ENCODE measurements at places on chromosomes 6 and 20.

DNA sequence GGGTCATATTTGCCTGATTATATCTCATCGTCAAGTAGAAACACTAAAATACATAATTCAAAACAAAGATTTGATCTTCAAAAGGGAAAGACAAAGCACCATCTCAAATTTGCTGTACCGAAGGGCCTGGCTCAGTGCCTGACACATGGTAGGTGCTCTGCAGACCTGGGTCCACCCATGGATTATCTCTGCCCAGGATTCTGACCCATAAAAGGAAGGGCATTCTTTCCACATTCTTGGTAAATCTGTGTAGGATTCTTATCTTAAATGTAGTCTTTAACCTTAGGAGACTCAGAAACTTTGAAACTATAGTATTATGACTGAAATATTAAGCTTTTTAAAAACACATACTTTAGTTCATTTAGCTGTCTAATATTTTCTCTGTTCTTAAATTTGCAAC, 274.1 kb upstream of the FLRT3 start:
- DNase-seq, result no peak

DNA sequence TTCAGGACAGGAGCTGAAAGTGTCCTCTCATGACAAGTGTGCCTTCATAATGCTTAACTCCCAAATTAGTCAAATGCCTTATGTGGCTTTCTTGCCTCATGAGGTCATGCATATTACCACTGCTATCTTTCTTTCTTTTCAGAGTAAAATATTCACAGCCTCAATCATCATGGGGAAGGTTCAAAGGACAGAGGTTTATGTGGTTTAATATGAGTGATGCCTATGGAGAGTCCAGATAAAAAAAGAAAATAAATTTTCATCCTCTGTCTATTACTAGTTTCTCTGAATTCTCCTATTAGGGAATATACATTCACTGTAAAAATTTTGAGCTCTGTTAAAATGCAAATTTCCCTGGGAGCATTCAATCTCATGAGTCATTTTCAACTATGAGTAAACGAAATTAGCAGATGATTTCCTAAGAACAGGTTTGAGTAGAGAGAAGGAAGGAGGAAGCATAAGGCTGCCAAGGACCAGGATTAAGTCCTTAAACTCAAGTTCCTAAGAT, 396.9 kb upstream of the ADGRB3 start:
- no peak for DNase-seq

DNA sequence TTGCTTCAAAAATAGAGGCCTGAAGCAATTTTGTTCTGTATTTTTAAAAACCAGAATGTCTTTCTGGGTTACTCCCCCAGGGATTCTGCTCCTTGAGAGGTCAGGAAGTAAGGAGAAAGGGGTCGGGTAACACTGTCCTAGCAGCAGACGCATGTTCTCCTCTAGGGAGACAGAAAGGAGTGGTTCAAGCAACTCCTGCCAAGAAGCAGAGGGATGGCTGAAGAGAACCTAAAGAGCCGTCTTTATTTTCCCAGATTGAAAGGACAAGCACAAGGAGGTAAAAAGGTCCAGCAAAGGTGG, 58.0 kb upstream of the SLC4A11 start:
- no peak for DNase-seq

- peak; percentile 25 for DNase-seq
Observed at GRCh38 chr20:19888269-19888671, 128.9 kb upstream of the NAA20 start.

DNA sequence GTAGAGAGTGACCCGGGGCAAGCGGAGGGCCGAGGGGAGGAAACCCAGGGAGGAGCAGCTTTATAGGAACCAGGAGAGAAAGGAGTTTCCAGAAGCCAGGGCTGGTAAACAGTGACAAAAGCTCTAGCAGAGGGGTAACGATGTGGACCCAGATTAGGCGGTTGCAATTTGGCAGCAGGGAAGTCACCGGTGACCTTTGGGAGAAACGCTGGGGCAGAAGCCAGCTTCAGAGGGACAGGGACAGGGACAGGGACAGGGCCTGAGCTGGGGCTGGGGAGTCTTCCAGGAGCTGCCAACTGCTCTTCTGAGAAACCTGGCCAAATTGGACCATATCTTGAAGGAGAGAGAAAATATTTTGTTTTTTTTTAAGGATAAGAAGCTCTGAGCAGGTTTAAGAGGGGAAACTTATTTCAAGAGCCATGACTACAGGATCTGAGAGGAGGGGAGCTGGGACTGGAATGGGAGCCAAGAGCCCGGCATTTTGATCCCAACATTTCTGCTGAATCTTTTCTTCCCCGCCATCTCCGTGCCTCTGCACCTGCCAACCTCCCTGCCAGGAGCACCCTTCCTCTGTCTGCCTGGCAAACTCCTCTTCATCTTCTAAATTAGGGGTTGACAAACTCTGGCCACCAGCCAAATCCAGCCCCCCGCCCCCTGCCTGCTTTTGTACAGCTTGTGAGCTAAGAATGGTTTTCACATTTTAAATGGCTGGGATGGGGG, 22.6 kb upstream of the PREX1 start:
- DNase-seq, result no peak

GRCh38 chr20:50310673-50311051, 120.0 kb downstream of the CEBPB start:
- DNase-seq, result no peak

DNA sequence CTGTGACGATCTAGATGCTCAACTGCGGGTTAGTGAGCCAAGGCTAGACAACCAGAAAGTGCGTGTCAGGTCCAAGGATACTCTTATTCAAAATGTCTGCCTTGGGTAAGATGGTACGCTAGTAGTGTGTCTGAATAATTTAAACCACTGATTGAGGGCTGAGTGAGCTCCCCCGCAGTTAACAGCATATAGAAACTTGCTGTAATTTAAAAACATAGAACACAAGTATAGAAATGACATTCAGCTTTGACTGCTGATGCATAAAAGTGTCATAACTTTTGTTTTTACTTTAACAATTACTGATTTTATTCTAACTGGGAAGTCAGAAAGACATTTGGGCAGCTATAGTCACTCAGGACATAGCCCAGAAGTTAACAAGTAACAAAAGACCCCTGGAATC, 45.6 kb upstream of the SLC22A1 start:
- no peak for DNase-seq

GRCh38 chr6:40931931-40932330, 107.1 kb downstream of the UNC5CL start:
- DNase-seq, result no peak

DNA sequence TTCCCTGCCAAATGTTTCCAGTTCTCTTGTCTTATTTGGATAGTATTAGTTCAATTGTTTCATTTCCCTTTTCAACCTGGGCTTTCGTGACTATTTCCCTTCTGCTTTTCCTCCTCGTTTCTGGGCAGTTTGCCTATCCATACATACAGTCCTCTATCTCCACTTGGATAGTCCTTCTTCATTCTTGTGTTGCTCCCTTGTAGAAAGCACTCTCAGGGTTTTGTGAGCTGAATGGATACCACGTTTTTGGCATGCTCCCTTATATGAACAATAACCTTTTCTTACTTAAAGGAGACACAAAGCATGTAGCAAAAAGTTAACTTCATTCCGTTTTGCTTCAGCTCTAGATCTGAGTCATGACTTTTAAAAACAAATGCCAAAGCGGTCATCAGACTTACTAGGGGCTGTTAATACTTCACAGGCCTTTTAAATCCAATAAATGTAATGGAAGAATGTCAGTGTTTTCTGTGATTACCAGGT, 16.6 kb downstream of the CRYBG1 start:
- peak; percentile 43 for DNase-seq

- no peak for DNase-seq
Observed at GRCh38 chr6:109498052-109498451, 15.0 kb upstream of the ZBTB24 start.

GRCh38 chr6:82078286-82078908, 169.1 kb downstream of the IBTK start:
- no peak for DNase-seq

GRCh38 chr6:107115695-107116327, 496 bp upstream of the BEND3 start:
- DNase-seq, result peak; percentile 27

DNA sequence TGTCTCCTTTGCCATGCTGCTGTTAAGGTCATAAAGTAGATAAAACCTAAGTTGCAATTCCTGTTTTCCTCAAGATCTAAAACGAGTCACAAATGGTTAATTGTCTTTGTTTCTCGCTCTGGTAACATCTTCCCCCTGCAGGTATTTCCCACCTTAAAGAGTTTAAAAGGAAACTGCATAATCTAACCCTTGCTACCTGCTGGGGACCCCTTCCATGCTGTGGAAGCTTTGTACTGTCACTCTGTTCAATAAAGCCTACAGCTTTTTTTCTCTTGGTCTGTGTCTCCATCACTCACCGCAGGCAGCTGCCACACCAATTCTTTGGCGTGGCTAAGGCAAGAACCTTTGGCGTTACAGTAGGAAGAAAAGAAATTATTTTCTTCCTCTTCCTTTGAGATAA, 117.7 kb upstream of the GJE1 start:
- DNase-seq, result no peak

GRCh38 chr6:159012201-159012600, 12.2 kb upstream of the RSPH3 start:
- peak; percentile 88 for DNase-seq

DNA sequence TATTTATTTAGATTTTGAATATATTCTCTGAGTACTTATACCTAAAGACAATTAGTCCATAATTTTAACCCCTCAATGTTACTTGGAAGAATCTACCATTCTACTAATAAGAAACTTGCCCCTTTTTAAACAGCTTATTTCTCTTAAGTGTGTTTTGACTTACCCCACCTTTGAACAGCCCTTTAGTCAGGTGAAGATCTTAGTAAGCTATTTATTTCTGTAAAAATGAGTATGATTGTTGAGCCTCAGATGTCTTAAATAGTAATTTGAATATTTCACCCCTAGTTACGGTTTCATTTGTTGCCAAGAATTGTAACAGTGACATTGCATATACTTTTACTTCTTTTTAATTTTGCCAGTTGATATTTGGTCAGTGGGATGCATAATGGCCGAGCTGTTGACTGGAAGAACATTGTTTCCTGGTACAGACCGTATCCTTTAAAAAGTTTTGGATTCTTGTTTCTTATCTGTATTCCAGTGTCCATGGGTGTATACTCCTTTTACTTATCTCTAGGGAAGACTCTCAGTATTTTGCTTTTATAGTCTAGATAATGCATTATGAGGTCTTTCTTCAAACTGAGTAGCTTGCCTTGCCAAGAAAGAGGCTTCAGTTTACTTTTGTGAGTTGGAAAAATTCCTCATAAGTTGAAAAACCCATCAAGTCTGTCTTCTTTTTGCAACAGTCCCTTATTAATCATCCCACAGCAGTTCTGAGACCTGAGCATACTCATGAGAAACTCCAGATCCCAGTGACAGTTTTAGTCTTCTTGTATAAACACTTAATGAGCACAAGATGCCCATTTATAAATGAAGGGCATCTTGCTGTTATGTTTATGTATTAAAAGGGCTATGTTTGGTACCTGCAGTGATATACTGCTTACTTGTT, 48.8 kb downstream of the MAPK14 start:
- no peak for DNase-seq

GRCh38 chr20:17012546-17013226, 214.2 kb upstream of the PCSK2 start:
- DNase-seq, result no peak

- DNase-seq, result no peak
Observed at GRCh38 chr6:28953585-28954258, 29.9 kb upstream of the TRIM27 start.

DNA sequence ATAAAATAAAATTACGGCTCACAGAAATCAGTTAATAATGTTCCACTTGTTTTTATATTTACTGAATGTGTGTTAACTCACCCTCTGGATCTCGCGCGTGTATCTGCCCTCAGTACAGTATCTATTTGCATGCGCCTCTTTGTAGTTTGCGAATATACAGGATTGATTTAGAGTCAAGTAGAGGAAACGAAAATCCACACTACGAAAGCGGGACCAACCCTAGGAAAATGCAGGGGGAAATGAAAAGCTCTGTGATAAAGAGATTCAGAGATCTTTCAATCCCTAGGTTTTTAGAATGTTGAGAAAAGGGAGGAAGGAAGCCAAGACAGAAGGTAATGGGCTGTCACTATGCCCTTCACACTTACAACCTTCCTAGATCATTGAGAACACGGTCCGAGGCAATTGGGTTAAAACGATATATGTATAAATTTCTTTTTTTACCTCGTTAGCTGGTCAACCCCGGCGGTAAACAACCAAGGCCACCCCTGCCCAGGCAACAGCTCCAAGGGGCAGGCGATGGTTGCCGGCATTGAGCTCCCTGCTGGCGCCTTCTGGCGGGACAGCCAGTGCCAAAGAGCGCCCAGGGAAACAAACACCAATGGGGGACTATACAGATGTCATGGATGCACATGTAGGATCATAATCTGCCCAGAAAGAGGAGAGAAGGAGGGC, 792 bp upstream of the FUT9 start:
- no peak for DNase-seq

- DNase-seq, result no peak
Observed at GRCh38 chr6:124757560-124757959, 204.7 kb upstream of the RNF217 start.

DNA sequence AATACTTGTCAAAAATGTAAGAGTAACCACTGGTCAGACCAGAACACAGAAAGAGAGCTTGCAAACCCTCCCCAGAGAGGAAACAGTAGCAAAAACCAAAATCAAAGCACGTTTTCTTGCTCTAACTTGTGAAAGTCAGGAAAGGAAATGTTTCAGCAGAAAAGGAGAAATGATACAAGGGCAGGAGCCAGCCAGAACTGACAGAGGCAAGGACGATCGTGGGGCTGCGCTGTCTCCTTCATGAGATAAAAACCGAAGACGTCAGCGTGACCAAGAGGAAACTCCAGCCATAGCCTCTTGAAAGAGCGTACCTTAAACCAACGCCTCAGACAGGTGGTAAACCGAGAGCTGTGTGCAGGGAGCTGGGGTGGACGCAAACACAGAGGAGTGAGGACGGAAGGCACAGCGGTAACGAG, 27.5 kb downstream of the LAMA5 start:
- no peak for DNase-seq

DNA sequence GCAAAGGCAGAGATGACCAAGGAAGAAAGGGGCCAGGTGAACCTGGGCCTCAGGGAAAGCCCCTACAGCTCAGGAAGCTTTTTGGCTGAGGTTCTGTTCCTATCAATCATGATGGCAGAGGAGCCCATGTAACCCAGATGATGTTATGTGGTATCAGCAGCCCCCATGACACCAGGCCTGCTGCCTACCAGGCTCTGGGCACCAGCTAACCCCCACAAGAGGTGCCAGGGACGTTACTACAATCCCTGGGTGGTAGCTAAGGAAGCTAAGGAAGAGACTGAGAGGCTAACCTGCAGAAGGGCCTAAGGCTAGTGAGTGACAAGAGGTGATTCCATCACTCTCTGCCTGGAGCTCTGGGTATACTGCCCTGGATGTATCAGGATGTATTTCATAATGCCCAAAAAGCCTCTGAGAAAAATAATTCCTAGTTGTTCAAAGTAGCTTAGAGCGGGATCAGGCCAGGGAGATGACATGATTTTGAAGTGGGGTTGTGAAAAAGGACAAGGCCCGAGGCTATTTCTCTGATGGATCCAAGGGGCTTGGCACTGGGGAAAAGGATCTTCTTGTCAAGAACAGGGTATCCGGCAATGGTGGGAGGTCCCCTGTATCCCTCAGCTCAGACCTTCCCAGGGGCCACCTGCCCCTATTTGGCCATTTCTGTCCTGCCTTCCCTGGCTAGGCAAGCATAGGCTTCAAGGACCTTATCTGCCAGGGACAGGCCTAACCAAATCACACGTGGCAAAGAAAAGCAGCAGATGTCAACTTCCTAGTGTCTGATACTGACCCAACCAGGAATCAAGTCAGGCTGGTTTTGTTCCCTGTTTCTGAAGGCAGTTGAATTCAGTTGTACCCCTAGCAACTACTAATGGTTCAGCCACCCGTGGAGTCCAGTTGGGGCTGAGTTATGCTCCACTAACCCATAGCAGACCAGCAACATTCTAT, 41.3 kb downstream of the PANK2 start:
- peak; percentile 47 for DNase-seq

- no peak for DNase-seq
Observed at GRCh38 chr6:73747289-73747688, 51.3 kb downstream of the CD109 start.

All from kidney glomerular epithelial cell (primary cell).